Cortex of kidney (tissue), 1 donor: ENCODE measurements at places on chromosomes 12 and 14.

GRCh38 chr12:91109148-91109564 is 2.1 kb downstream of the LUM start:
- no peak for DNase-seq

- no peak for DNase-seq
Observed at GRCh38 chr12:20483776-20484175, 115.4 kb downstream of the PDE3A start.

- no peak for DNase-seq
Observed at GRCh38 chr14:101939646-101940170, 24.7 kb upstream of the DYNC1H1 start.

DNA sequence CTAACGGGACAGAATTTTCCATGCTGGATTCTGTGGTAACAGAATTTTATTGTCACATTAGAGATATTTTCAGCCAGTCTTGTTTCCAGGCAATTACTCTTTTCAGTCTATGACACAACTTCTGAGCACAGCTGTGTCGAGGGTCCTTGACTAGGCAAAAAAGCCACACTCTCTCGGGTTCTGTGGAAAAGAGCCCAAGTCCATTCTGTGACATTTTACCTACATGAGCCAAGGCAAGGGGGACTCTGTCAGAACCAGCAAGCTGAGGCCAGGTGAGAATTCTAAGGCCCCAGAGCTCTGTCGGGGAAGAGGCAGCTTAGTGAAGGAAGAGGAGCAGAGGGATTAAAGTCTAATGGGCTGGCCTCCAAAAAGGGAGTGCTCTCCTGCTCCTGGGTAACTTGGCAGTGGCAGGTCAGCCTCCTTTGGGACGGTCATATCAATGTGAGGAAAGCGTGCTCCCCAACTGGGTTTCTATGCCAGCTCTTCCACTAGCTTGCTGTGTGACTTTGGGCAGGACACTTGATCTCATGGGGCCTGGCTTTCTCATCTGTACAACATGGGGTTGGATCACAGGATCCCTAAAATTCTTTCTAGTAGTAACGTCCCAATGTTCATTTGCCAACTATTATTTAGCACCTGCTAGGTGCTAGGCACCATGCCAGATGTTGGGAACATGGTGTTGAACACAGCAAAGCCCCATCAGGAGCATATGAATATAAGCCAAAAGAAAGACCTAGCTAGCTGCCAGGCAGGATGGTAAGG is 16.0 kb upstream of the RIC8B start:
- no peak for DNase-seq

DNA sequence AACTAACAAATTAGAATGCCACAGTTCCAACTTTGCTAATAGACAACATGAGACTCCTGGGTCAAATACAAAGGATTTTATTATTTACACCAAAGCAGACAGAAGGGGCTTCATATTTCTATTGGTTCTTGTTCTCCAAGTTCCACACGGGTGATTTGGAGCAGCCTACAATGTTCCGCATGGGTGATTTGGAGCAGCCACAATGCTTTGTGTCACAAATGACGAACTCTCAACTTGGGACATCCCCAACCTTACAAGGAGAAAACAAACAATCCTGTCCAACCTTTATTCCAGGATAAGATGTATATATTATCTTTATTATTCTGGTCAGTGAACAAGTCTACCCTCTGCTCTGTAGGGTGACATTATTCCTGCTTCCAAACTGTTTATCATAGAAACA is 694.3 kb upstream of the MGAT4C start:
- DNase-seq: no peak

GRCh38 chr12:34163443-34163842 is 141.1 kb downstream of the ALG10 start:
- DNase-seq: no peak

GRCh38 chr14:23704890-23705289 is 68.7 kb downstream of the DHRS2 start:
- no peak for DNase-seq

DNA sequence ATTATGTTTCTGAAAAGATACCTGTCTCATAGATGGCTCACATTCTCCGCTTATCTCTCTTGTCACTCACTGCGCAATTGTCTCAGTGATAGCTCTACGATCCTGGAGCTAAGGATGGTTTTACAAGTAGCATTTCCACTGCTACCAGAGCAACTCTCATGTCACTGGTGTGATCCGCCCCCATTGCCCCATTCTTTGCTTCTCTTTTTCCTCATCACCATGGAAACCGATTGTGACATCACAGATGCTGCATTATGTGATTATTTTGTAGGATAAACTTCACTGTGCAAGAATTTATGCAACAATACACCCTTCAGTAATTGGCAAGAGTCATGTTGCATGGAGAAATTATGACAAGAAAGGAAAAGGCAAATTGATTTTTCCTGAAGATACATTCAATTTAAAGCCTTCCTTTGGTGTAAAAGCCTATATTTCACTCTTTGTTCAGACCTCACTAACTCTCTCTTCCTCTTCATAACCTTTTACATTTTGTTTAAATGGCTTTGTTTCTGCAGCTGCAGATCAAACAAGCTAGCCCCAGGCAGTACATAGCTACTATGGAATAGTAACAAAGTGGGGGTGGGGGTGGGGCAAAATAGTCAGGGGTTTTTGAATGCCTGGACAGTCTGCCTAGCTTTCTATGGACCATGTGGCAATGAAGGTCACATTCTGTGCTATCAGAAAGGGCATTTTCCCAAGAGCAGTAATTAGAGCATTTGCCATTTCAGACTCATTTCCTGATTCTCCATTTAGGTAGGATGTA is 539.8 kb downstream of the NRXN3 start:
- DNase-seq: no peak

DNA sequence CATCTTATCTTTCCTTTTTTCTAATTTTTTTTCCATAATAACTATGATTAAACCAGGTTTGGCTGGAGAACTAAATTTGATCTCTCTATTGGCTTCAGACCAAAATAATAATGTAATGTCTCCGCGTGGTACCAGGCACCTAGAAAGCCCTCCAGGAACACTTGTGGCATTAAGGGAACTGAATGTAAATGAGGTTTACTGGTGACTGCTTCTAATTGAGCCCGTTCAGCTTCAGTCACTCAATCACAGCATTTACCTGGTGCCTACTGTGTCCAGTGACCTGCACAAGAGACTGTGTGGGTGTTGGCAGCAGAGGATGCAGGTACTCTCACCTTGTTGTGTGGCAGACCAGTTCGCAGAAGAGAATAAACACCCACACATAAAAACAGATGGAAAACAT is 302.5 kb downstream of the DPF3 start:
- DNase-seq: no peak

- DNase-seq: no peak
Observed at GRCh38 chr12:108021949-108022522, 107.1 kb upstream of the WSCD2 start.

GRCh38 chr12:124082687-124083086 is 109.7 kb downstream of the ZNF664 start:
- no peak for DNase-seq

DNA sequence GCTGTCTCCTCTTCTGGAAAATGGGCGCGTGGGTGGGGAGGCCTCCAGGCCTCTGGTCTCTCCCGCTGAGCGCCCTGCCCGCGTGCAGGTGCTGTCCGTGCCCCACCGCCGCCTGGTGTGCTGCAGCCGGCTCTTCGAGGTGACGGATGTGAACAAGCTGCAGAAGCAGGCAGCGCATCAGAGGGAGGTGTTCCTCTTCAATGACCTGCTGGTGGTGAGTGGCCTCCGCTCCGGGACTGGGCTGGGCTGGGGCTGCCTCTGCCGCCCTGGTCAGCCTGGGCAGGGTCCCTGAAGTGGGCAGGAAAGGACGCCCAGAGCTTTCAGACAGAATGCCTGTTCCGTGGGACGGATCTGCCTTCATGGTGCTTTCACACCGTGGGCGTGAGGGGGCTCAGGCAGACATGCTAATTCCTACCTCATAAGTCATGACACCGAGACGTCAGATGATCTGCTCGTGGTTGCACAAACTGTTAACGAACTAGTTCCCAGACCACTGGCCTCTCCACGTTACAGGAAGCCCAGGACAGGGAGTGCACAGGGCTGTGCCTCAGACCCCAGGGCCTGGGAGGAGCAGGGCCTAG is 50.5 kb downstream of the SLC6A12 start:
- DNase-seq: no peak

- no peak for DNase-seq
Observed at GRCh38 chr14:92154283-92154942, 32.6 kb downstream of the CPSF2 start.

DNA sequence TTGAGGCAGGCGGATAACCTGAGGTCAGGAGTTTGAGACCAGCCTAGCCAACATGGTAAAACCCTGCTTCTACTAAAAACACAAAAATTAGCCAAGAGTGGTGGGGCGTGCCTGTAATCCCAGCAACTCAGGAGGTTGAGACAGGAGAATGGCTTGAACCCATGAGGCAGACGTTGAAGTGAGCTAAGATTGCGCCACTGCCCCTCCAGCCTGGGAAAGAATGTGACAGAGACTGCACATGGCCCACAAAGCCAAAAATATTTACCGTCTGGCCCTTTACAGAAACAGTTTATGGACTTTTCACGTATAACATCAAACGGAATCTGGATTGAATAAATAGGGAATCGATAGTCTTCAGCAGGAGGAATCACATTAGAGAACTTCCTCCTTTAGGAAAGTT is 3.5 kb downstream of the RSRC2 start:
- DNase-seq: no peak

GRCh38 chr12:10562306-10562933 is 51.0 kb downstream of the MAGOHB start:
- DNase-seq: no peak

GRCh38 chr14:54213536-54213935 is 183.3 kb upstream of the CDKN3 start:
- no peak for DNase-seq

- no peak for DNase-seq
Observed at GRCh38 chr14:106209755-106210154, 683.4 kb downstream of the TMEM121 start.

DNA sequence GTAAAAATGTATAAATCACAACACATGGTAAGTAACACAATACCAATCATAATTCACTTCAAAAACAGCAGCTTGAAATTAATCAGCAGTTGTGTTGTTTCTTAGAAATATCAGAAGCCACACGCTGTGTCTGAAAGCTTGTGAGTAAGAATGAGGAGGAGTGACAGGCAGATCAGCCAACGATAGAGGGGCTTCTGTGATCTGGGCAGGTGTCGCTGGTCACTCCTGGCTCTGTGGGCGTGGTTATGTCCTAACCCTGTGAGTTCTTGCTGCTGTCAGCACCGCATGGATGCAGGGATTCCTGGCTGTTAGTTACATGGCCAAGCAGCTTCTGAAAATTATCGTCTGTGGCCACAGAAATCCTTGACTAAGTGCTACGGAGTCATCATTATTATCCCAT is 123.4 kb downstream of the SLC25A47 start:
- DNase-seq: no peak

- no peak for DNase-seq
Observed at GRCh38 chr12:132244724-132245295, 84.6 kb downstream of the GALNT9 start.

- no peak for DNase-seq
Observed at GRCh38 chr14:79254069-79254775, 957.1 kb downstream of the DIO2 start.

DNA sequence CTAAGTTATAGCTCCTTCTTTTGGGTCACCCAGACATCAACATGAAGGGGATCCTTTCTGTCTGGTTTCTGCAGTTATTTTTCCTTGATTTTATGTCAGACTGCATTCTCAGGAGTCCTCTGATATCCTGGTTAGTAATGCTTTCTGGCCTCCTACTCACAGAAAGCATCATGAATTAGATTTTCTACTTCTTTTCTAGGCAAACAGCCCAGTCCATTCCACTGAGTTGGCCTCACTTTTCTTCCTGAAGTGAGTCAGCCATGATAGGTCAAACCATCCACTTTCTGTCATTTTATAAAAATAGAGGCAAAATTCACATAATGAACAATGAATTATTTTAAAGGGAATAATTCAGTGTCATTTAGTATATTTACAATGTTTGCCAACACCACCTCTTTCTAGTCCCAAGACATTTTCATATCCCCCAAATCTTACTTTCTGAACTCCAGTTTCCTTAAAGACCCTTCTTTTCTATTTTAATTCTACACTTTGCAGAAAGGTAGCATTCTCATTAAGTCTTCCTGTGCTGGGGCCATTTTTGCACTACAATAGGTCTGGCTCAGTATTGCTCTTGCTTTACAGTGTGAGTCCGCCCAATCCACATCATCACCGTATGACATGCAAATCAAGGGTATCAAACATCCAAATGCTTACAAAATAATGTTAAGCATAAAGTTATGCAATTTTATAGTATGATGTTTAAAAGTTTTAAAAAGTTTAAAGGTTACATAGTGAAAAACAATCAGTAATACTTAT is 95.1 kb downstream of the UNC79 start:
- DNase-seq: no peak
